ENCODE measurements at places on chromosomes 3 and 15.

DNA sequence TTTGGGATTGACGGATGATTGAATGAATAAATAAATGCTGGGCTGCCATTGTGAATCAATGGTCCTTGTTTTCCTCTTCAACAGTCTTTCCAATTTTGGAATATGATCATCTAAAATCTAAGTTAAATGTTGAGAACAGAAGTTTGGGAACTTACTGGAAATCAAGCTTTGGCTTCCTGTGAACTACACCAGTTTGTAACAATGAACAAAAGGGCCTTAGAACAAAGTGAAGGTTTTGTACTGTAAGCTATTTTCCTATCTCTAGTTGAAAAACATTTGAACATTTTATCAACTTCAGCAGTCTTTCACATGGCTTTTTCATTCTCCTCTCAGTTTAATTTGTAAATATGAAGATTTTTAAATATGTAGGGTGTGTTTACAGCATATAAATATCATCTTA is 66.3 kb downstream of the RUBCN start:
- no peak for DNase-seq

DNA sequence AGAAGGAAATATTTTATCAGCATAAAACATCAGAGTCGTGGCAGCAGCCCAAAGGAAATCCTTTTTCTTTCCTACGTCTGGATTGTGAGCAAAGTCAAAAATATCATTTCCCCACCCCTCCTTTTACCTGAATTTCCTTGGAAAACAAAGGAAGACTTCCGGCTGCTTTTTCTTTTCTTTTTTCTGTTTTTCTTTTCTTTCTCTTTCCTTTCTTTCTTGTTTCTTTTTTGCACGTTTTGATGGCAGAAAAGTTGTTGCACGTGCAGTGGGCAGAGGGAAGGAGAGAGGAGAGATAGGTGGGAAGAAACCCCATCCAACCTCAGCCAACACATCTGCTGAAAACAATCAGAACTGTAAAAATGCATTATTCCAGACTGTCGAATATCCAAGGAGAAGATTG is 544 bp upstream of the MYO1E start:
- no peak for DNase-seq

- no peak for DNase-seq
These were observed 13.6 kb upstream of the LACTB start for GRCh38 chr15:63107895-63108546.

DNA sequence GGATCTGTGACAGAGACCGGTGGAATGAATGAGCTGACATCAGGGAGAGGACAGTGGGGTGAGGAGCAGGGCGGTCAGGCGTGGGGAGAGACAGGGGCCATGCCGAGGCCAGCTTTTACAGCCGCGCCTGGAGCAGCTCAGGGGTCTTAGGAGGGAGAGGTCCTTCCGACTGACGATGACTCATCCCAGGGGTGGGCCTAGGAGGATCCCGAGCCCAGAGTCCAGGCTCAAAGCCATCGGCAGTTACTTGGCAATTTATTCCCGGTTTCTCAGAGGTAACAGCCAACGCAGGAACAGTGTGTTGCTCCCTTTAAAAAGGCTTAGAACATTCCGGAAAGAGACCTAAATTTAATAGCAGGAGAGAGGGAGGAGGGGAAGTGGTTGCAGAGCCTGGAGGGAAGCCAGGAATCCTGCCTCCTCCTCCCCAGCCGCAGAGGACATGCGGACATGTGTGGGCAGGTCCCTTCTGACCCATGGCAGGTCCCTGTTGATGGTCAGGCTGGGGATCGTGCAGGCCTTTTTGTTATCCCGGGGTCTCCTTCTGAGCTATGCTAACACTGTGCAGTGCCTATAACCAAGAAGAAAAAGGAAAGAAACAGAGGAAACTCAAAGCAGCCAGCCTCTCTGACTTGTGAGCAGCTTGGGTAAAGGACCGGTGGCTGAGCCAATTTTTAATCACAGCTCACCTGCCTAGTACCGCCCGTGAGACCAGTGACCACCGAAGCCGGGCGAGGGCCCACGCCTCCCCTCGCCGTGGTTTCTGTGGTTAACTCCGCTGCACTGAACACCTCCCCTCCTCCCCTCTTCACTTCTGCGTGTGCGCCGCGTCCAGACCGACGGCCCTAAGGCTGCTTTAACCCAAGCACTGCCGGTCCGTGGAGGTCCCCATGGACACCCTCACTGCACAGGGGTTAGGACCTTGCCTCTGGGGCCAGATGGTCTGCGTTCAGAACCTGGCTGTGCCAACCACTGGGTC is 392.4 kb upstream of the PROK2 start:
- peak; percentile 13 for DNase-seq

GRCh38 chr15:72740219-72740618 is 43.3 kb downstream of the ADPGK start:
- DNase-seq = no peak
